ENCODE measurements at places on chromosomes 6 and 20.
A peak's percentile ranks its signal among the peaks of the same experiment; 100 is the strongest.

DNA sequence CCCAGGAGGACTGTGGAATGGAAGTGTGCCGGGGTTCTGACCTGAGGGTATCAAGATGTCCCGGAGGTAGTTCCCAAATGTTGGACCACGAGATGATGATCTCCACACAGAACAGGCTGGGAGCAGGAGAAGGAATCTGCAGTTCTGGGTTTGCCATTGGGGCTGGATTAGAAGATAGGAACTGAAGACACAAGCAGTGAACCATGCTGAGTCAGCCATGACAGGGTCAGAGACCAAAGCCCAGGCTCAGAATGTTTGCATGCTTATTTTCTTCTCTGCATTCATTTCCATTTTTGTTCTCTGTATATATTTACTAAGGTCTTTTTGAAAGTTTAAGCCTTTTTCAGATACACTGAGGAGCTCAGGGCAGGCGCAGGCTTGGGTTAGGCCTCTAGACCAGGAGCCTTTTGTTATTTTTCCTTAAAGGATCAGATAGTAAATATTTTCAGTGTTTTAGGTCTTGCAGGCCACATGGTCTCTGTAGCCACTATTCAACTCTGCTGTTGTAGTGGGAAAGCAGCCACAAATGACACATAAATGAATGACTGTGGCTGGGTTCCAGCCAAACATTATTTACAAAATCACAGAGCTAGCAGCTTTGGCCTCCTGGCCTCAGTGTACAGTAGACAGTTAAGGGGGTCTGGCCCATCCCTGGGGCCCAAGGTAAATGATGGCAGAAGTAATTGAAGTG lies 28.5 kb downstream of the SLC35D3 start:
- no peak for DNase-seq

DNA sequence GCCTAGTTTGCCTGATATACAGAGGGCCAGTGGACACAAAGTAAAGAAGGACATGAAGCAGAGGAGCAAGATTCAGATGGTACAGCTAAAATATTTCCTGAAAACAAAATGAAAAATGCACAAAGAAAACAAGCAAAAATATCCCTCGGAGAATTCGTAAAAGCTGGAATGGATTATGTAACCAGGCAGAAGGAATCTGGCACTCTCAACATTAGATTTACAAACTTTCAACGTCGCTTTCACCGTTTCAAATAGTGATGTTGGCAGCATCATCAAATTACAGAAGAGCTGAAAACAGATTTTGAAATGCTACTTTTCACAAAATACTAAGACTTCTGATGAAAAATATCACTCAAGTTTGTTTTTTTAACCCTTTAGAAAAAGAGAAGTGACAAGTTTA lies 11.7 kb downstream of the SMLR1 start:
- DNase-seq, result no peak

- DNase-seq, result peak; percentile 45
Measured at GRCh38 chr6:43795421-43795820, 25.4 kb downstream of the VEGFA start.

GRCh38 chr6:30678964-30679726 lies 6.3 kb upstream of the DHX16 start:
- DNase-seq, result peak; percentile 89

DNA sequence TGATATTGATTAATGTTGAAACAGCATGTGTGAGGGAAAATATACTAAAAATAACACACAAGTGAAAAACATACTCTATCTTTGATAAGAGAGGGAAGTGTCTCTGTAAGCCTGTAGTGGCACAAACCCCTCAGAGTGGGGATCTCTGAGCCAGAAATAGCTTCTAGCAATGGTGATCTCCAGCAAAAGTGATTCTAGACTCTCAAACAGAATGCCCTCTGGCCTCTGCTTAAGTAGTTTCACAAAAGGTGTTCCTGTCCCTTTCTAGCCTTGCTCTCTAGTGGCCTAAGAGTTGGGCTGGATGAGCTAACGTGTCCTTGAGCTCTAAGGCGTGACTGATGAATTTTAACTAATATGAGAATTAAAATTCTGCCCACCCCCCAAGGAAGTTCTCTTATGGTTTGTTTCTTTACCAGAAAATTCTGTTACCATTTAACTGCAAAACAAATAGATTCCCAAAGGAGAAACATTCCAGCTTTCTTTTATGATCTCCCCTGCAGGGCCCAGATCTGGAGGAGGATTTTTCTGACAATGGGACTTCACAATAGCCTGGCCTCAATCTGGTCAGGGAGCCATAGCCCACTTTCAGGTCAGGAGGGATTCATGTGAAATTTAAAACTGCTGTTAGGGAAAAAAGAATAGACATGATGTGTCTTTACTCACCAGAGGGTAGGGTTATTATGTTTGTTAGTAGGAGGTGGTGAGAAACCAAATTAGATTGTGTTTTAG lies 182.5 kb upstream of the LAMP5 start:
- DNase-seq, result no peak

GRCh38 chr6:135860361-135860760 lies 8.9 kb downstream of the PDE7B start:
- DNase-seq, result no peak

GRCh38 chr20:44041001-44041400 lies 126.3 kb downstream of the TOX2 start:
- no peak for DNase-seq

GRCh38 chr6:31546339-31546957 lies at the start of gene ATP6V1G2:
ATP6V1G2 (minus strand) TSS chr6:31546608; CDS start chr6:31546559, 49 bp downstream.
- DNase-seq, result peak; percentile 92

- peak; percentile 28 for DNase-seq
Measured at GRCh38 chr20:21096321-21097043, 9.7 kb downstream of the LINC00237 start.

DNA sequence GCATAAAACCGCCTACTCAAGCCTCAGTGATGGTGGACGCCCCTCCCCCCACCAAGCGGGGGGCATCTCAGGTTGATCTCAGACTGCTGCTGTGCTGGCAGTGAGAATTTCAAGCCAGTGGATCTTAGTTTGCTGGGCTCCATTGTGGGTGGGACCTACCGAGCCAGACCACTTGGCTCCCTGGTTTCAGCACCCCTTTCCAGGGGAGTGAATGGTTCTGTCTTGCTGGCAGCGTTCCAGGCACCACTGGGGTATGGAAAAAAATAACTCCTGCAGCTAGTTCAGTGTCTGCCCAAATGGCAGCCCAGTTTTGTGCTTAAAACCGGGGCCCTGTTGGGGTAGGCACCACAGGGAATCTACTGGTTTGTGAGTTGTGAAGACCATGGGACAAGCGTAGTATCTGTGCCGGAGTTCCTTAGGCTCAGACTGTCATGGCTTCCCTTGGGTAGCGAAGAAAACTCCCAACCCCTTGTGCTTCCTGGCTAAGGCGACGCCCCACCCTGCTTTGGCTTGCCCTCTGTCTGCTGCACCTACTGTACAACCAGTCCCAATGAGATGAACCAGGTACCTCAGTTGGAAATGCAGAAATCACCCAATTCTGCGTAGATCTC lies 1334.5 kb upstream of the ADGRB3 start:
- DNase-seq, result no peak

- DNase-seq, result no peak
Measured at GRCh38 chr6:41464481-41464880, 81.7 kb upstream of the FOXP4 start.

Data from hematopoietic multipotent progenitor cell treated with erythropoietin and hydrocortisone succinate and interleukin-3 and kit ligand, for 6 days (in vitro differentiated cells).